ENCODE measurements at places on chromosomes 11 and 22.

DNA sequence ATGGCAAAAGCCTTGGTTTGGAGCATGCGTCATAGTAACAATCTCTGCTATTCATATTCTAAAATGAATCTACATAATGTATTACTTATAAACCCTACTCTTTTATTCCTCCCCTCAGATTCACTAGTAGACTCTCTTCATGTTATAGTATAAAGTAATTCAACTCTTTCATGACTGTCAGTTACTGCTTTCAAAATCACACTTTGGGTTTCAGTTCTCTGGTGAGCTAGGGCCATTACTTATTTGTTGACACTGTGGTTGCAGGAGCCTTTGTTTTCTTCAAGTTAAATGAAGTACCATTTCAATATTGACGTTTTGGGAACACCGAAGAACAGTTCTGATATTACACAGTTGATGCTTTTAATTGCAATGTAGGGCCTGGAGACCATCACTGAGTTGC lies 378.4 kb downstream of the DDX10 start:
- DNase-seq, result no peak

DNA sequence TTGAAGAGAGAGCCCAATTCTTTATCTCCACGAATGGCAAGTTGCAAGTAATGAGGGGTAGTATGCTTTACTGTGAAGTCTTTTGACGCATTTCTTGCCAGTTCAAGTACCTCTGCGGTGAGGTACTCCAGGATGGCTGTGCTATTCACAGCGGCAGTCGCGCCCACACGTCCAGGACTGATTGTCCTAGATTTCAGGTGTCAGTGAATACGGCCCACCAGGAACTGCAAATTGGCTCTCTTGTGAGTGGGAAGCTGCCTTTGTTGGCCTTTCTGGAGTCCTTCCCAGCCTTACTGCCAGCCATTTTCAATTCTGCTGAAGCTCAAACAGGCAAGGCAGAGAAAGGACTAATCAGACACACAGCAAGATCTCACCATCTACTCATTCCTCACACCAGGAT lies 8.5 kb downstream of the PPFIA1 start:
- no peak for DNase-seq

DNA sequence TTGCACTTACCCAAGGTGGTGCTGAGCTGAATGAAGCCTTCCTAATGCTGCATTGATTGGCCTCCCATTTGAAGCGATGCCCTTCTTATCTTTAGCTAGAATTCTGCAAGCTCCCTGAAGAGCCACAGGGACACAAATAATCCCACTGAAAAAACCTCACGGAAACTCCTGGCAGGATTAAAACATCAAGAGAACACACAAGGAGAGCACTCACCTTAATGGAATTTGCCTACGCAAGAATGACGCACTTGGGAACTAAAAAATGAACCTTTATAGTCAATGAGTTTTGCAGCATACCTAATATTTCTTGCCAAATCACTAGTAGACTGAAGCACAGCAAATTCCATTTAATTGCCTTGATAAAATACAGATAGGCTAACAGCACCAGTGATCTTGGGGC lies 232.8 kb upstream of the UBASH3B start:
- DNase-seq, result no peak

DNA sequence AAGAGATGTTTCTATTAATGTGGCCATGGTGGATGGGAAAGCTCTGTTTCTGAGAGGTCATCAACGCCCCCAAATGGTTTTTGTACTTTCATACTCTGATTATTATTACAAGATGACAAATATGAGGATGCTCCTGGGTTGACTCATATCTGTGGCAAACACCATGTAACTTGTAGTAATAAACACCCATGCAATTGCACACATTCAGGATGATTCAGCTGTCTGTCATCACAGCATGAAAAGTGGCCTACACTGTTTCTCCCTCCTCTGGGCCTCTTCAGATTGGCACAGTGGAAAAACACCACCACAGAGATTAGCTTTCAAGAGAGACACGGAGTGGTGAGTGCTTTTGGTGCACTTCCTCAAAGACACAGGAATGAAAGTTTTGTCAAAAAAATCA lies 85.4 kb downstream of the MTNR1B start:
- peak; percentile 78 for DNase-seq

DNA sequence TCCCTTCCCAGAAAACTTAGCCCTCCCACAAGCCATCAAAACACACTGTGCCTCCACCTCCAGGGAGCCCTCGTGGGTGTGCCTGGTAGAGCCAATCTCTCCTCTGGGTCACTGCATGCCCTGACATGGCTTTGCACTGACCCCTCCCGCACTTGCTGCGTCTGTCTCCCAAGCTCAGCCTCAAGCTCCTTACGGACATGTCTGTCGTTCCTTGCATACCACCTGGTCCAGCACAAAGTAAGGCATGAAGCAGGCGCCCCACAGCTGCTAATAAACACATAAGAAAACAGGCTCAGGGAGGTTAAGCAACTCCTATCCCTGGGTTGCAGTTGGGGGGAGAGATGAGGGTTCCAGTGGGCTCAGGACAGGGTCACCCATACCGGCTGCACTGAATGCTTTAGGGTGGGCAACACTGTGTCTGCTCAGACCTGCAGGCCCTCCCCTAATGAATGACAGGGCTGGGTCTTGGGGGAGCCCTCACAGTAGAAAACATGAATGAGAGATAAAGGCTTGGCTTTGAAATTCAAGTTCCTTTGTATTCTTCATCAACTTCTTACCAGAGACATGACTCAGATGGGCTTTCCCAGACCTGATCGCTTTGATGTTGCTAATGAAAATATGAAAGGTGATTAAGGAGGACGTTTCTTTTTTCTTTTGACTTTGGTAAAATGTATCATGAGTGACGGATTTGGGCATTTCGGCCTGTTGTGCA lies 38.0 kb downstream of the PHF21B start:
- DNase-seq, result no peak

DNA sequence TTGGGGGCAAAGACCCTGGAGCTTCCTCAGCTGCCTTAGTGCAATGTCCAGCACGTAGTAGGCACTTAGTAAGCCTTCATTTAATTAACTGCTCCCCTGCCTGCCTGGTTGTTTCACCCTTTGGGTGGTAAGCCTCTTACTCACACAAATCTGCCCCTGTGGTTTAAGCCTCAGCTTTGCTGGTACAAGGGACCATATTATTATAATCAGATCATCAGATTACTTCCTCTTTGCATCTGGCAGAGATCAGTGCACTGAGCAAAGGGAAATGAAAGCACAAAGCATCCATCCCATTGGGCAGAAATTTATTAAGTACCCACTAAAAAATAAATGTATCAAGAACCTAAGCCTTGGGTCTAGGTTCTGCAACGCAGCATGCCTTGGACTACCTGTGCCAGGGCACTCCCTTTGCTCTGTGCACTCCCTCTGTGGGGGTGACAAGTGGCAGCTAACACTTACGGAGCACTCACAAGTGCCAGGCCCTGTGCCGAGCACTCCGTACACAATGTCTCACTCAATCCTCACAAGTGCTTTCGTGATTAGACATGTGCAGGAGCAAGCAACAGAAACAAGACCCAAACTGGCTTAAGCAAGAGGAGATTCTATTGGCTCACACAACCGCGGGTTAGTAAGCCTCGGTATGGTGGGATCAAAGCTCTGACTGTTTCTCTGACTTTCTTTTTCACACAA lies 34.9 kb upstream of the DAGLA start:
- no peak for DNase-seq

DNA sequence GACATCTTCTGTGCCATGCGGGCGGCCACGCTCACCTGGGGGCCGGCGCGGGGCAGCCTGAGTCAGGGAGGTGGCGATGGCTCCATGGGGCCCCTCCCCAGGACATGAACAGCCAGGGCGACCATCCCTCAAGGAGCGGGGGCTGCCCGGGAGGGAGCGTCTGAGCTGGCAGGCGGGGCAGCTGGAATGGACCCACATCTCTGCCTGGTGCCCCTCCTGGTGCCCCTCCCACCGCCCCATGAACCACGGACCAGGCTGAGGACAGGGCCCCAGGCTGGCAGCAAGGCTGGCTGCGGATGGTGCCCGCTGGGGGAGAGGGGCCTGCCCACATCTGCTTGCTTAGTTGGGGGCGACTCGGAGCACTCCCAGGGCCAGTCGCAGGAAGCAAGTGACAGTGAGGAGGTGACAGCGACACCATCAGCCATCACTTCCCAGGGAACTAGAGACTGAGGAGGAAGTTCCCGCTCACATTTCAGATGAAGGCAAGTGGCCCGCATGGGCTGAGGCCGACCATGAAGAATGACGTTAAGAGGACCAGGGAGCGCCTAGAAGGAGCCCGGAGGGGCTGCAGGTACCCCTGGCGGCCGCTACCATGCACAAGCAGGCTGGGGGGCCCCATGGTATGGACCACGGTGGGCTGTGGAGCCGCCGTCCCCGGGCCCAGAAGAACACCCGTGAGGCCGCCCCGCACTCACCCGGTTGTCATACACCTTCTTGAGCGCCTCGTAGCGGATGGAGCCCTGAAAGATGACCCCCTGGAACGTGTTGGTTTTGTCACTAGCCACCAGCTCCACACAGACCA lies 37.3 kb downstream of the KIAA0930 start:
- DNase-seq, result no peak

DNA sequence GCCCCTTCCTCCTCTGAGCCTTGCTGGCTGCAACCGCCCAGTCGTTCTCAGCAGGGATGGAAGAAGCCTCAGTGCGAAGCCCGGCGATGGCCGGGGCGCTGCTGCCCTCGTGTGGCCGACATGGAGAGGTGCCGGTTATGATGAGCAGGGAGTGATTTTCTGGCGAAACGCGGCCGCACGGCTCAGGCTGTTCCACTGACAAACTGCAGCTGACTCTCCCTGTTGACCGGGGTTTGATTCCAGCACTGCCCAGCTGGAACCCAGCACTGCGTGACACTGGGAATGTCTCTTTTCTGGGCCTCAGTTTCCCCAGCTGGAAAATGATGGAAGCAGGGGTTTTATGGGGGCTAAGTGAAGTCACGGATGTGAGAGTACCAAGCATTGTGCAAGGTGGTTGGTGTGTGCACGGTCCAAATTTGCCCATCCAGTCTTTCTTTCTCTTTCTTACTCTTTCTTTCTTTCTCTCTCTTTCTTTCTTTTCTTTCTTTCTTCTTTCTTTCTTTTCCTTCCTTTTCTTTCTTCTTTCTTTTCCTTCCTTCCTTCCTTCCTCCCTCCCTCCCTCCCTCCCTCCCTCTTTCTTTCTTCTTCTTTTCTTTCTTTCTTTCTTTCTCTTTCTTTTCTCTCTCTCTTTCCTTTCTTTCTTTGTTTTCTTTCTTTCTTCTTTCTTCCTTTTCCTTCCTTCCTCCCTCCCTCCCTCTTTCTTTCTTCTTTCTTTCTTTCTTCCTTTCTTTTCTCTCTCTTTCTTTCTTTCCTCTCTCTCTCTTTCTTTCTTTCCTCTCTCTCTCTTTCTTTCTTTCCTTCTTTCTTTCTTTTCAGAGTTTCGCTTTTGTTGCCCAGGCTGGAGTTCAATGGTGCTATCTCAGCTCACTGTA lies 25.8 kb upstream of the MPPED1 start:
- DNase-seq, result peak; percentile 30

GRCh38 chr11:131979364-131979763 lies 608.9 kb downstream of the NTM start:
- DNase-seq, result no peak

DNA sequence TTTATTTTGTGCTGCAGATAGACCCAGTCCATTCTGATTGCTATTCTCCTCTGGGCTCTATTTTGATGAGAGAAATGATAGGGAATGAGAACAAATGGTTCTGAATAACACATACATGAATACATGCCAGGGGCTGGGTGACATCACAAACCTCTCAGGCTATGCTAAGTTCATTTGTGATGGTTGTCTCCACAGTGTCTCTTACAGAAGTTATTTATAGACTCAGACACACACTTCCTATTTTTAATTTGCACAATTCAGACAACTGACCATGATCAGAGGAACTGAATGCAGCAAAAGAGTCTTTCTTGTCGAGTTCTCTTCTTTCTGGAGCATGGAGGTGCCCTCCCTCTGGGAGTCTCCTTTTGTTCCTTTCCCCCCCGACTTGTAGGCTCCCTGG lies 991.7 kb downstream of the OPCML start:
- no peak for DNase-seq

DNA sequence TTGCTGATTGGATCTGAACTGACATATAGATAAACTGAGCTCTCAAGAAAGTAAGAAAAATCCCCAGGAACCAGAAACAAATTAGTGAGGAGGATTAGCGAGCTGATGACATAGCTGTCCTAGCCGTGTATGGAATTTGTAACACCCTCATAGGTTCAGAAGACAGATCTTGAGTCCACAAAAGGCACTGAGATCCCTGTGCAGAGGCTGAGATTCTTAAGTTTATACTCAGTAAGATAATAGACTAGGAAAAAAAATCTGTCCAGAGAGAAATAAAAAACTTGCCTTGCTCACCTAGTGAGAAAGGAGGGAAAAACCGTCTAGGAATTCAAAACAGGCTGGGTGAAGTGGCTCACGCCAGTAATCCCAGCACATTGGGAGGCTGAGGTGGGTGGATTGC lies 4.6 kb downstream of the NUMA1 start:
- DNase-seq, result no peak

DNA sequence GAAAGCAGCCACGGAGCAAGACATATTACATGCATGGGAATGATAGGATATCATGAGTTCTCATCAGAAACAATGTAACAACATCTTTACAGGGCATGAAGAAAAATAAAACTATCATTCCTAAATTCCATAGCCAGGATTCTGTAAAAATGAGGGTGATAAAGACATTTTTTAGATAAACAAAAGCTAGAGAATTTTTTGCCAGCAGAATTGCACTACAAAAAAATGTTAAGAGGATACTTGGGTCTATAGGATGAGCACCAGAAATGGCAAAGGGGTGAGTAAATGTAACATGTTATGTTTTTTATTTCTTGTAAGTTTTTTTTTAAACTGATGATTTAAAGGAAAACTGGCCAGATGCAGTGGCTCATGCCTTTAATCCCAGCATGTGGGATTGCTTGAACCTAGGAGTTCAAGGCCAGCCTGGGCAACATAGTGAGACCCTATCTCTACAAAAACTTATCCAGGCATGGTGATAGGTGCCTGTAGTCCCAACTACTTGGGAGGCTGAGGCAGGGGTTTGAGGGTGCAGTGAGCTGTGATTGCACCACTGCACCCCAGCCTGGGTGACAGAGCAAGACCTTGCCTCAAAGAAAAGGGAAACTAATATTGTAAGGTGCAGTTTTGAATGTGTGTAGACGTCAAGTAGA lies 33.2 kb downstream of the TBX1 start:
- DNase-seq, result no peak

DNA sequence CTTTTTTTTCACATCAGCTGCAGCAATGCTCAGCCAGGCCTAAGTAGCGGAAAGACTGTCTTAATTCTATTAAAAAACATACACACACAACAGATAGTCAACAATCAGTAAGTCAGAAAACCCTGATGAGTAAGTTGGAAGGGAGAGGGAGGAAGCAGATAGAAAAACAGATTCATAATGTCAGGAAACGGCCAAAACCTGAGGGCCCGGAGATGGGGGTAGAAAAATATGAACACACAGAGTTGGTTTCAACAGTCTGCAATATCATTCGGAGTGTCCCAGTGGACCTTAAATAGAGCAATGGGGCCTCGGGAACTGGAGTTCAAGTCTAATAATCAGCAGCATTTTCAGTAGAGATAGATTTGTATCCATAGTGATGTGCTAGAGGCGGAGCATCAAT lies 14.8 kb downstream of the LRRC55 start:
- DNase-seq, result no peak
